Suprapubic skin (tissue), 4 donors: ENCODE measurements at places on chromosomes 5 and 9.

GRCh38 chr5:176381979-176382378 is 6.4 kb downstream of the NOP16 start:
- no peak for DNase-seq

DNA sequence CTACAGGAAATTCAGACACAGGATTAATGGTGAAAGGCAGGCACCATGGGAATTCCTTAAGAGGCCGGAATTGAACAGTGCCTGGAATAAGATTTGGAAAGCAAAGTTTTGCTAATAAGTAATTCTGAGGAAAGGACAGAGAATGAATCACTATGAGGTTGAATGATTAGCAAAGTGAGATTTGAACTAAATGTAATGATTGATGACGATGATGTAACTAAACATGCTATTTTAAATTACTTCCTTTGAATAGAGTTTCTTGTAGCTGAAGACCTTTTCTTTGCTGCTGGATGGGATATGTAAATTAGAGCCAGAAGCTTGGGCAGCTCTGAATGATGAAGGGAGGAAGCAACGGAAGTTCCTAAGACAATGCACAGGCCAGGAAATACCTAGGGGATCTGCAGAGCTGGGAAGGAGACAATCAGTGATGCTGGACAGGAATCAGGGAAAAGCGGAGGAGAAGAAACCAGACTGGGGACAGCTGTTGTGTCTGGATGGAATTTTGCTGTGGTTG is 482.0 kb downstream of the PSAT1 start:
- no peak for DNase-seq

DNA sequence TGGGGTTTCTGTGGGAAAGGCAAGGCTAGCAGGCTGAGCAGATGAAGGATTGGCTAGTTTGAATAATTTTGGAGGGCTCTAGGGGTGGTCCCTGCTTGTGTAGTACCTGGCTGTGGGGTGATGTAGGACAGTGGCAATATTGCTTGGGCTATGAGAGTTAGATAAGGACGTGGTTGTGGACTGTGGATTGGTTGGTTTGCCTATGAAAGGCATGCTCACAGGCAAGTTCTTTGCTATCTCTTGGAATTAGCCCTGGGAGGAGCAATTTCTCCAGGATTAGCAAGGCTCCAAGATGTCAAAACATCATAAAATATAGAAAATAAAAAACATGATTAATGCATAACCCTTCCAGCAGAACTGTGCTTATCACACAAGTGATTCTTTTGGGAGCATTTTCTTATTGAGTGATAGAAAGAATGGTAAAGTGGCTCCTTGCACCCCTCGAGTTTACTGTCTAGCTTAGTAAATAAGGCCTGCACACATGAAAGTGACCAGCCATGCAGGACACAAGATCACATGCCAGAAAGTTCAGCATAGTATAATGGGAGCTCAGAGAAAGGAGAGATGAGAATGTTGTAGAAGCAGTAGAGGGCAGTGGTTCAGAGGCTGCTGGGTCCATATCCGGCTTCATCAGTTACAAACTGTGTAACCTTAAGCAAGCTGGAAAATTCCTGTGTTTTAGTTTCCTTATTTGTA is 13.8 kb downstream of the AOPEP start:
- DNase-seq = no peak

- DNase-seq = no peak
These were observed 9.4 kb upstream of the C5orf15 start for GRCh38 chr5:133977858-133978257.
